Effector memory CD8-positive, alpha-beta T cell (primary cell): ENCODE measurements at places on chromosomes 2 and 18.

DNA sequence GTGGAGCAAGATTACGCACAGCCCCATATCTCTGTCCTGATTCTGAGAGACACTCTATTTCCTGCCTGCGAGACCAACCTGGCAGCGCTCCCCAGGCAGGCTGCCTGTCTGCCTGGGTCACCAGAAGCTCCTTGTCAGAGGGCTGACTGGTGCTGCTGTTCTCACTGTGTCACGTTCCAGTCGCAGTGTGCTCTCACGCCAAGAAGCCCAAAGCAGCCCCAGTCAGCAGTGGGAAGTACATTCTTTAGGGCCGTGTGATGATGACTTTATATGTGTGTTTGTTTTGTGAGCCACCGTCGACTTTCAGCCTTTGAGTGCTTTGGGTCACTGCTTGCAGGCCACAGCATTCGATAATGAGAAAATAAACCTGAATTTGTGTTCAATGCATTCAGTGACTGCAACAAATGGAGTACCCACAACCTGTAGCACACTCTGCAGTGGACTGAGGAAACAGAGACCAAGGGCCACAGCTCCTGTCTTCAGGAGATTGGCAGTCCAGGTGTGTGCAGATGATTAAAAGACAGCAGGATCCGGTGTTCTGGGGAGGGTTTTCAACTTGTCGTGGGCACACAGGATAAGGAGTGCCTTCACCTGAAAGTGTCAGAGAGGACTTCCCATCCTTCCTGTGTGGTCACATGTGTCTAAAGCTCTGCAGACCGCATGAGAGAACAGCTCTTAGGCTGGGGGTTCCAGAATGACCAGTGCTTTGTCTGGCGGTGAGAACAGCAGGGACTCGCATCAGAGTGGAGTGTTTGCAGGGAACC, 4.8 kb downstream of the TNFRSF11A start:
- peaks cover 84% of the 10 kb centered on the region for H3K27me3 ChIP-seq
- H3K36me3 ChIP-seq = peaks cover 9% of the 10 kb centered on the region
- peaks cover 20% of the 10 kb centered on the region for H3K4me1 ChIP-seq
- no peak for DNase-seq
- peak overlapping the region; percentile 27 for H3K4me3 ChIP-seq

DNA sequence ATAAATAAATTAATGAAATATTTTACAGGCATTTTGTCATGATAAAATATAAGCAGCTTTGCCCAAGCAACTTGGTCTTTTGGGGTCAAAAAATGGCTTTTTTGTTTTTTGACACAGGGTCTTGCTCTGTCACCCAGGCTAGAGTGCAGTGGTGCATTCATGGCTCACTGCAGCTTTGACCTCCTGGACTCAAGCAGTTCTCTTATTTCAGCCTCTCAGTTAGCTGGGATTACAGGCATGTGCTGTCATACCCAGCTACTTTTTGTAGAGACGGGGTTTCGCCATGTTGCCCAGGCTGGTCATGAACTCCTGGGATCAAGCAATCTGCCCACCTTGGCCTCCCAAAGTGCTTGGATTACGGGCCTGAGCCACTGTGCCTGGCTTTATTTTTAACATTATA, 51.0 kb downstream of the ABI2 start:
- no peaks in the 10 kb centered on the region for H3K27me3 ChIP-seq
- peaks cover 2% of the 10 kb centered on the region for H3K4me1 ChIP-seq
- no peak for DNase-seq
- H3K36me3 ChIP-seq = peaks cover 3% of the 10 kb centered on the region

GRCh38 chr18:6602365-6602764, 127.2 kb upstream of the ARHGAP28 start:
- no peaks in the 10 kb centered on the region for H3K4me1 ChIP-seq
- no peaks in the 10 kb centered on the region for H3K36me3 ChIP-seq
- no peak overlapping the region for H3K4me3 ChIP-seq
- H3K27ac ChIP-seq = no peak overlapping the region

- H3K27ac ChIP-seq = no peak overlapping the region
- no peak overlapping the region for H3K4me3 ChIP-seq
- no peak for DNase-seq
Observed at GRCh38 chr2:14902953-14903352, 270.4 kb downstream of the LRATD1 start.

DNA sequence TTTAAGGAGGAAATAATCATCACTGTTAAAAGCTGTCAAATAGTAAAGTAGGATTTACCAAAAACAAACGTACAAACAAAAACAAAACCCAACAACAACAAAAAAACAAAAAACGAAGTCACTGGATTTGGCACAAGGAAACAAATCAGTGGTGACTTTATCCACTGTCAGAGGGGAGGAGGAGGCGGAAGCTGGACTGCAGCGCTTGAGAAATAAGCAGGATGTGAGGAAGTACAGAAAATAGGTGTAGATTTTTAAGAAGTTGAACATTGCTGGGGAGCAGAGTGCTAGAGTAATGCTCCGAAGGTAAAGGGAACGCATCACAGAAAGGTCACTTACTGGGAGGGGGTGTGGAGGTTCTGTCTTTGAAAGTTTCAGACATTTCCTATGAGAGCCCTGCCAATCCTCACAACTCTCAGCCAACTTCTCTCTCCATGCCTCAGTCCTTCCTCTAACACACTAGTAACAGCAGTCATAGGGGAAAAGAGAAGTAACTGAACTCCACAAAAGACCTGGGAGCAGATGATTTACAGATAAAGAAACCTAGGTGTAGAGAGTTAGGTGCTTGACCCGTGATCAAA, 220.2 kb upstream of the SMAD7 start:
- DNase-seq = no peak
- peaks cover 22% of the 10 kb centered on the region for H3K4me1 ChIP-seq
- H3K4me3 ChIP-seq = no peak overlapping the region

DNA sequence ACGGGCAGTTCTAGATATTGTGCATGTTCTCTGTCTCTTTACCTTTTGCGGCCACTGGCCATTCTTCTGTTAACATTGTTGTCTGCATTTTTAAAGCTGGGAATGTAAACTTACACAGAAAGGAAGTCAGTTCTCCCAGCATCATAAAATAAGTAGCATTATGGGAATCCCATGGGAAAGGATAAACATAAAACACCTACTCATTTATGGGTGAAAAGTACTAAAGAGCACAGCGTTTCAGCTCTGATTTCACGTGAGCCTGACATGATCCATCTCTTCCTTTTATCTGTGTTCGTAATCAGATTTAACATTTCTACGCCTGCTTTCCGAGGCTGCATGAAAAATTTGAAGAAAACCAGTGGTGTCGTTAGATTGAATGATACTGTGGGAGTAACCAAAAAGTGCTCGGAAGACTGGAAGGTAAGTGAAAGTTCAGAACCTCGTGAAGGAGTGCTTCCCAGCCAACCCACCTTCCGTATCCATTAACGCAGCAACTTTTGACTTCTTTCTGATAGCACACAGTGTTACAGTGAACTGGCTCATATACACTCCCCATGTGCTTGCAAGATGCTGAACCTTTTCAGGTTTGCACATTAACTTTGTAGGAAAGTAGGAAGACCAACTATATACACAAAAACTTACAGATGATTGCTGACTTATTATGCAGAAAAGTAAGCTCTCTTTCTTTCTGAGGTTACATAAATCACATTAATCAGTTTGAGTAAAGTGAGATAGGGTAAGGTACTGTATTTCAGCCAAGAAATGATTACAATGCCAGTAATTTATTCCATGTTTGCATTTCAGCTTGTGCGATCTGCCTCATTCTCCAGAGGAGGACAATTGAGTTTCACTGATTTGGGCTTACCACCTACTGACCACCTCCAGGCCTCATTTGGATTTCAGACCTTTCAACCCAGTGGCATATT, 86.5 kb upstream of the TTC39C start:
- H3K4me3 ChIP-seq = no peak overlapping the region
- peaks cover 17% of the 10 kb centered on the region for H3K4me1 ChIP-seq
- no peaks in the 10 kb centered on the region for H3K27me3 ChIP-seq

DNA sequence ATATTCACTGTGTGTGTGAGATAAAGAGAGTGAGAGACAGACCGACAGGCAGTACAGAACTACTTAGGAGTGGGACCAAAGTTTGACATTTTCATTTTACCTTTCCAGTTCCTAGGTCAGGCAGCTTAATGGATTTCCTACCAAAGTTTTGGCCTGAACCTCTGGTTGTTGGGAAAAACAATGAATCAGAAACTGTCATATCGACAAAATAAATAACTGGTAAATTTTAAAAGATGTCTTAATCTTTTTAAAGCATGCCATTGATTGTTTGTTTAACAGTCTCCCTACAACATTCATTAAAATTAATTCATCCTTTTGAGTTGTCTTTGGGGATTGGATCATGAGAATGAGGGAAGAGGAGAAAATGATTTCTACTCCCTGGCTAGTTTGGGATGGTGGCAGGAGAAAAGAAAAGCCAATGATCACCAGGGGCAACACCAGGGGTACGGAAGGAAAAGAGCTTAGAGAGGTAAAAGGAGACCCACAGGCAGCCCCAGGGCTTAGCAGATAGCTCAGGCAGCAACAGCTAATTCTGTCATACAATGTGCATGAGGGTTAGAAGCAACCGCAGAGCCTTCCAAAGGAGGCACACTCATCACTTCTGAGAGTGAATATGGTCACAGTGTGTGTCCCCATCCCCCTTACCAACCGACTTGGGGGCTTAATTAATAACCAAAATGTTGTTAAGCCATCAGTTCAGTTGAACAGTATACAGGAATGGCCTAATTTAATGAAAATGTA, 98.5 kb downstream of the CCDC141 start:
- H3K27ac ChIP-seq = no peak overlapping the region
- H3K4me3 ChIP-seq = no peak overlapping the region
- H3K4me1 ChIP-seq = no peaks in the 10 kb centered on the region
- no peak for DNase-seq
- H3K27me3 ChIP-seq = no peaks in the 10 kb centered on the region

GRCh38 chr2:231713730-231714638, 5.7 kb downstream of the PTMA start:
- H3K4me1 ChIP-seq = peaks cover 39% of the 10 kb centered on the region
- no peaks in the 10 kb centered on the region for H3K27me3 ChIP-seq
- H3K4me3 ChIP-seq = peak overlapping the region; percentile 74
- peaks cover 69% of the 10 kb centered on the region for H3K36me3 ChIP-seq

GRCh38 chr2:194424683-194425209, 1232.3 kb upstream of the SLC39A10 start:
- no peaks in the 10 kb centered on the region for H3K4me1 ChIP-seq
- H3K27ac ChIP-seq = no peak overlapping the region
- no peaks in the 10 kb centered on the region for H3K27me3 ChIP-seq

- H3K4me1 ChIP-seq = no peaks in the 10 kb centered on the region
- no peaks in the 10 kb centered on the region for H3K36me3 ChIP-seq
- H3K27ac ChIP-seq = no peak overlapping the region
Observed at GRCh38 chr2:233003658-233004555, 9.1 kb downstream of the NGEF start.

GRCh38 chr2:204228169-204228886, 291.8 kb downstream of the ICOS start:
- DNase-seq = no peak
- H3K4me1 ChIP-seq = no peaks in the 10 kb centered on the region

DNA sequence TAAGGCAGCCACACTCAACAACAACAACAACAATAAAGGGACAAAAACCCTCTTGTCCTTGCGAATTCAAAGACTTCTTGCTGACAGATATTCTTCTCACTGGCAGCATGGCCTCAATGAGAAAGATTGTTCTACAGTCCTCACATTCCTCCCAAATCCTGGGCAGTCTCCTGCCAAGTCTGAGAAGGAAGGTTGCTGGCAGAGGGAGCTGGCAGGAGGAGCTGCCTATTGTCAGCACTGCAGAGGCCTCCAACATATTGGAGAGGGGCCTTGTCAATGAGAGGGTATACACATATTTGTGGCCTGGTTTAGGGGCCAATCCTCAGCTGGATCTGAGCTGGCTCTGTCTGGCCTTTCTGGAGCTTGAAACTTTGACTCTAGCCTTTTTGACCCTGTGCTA, 63.5 kb downstream of the LAMA3 start:
- H3K27me3 ChIP-seq = peaks cover 27% of the 10 kb centered on the region
- H3K27ac ChIP-seq = no peak overlapping the region
- DNase-seq = no peak
- H3K36me3 ChIP-seq = no peaks in the 10 kb centered on the region
- no peak overlapping the region for H3K4me3 ChIP-seq

GRCh38 chr2:70473101-70473722, 80.4 kb downstream of the TGFA start:
- no peaks in the 10 kb centered on the region for H3K27me3 ChIP-seq
- peaks cover 7% of the 10 kb centered on the region for H3K4me1 ChIP-seq

DNA sequence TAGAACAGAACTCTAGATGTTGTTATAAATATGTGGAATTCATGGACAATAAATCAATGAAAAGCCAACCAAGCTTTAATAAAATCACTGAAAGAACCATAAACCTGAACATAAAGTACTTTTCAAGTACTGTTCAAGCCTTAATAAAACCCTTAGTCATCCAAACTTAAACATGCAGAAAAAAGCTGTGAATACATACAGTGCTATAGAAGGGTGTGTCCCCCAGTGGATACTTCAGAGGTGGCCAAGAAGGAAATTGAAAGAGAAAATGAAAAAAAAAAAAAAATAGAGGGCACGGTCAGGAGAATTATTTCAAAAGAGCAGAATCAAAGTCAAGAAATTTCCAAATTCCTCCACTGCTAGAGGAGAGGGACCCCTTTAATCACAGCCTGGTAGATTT, 141.1 kb downstream of the SP100 start:
- H3K36me3 ChIP-seq = no peaks in the 10 kb centered on the region
- H3K27ac ChIP-seq = no peak overlapping the region
- peaks cover 8% of the 10 kb centered on the region for H3K4me1 ChIP-seq
- H3K4me3 ChIP-seq = no peak overlapping the region

DNA sequence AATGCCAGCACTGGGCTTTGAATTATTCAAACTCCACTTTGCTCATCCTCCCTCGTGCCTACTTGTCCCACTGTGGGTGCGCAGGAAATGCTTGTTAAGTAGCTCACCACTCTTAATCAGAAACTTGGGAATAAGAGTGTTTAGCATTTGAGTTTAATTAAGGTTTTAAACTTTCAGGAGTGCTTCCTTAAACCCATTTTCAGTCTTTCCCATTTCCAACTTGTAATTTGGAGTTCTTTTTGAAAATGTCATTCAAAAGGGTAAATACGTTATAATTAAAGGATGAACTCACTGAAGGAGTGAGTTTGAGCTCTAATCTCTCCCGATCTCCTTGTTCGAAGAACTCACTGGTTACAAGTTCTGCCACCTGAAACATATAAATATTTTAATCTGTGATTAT, 276.6 kb downstream of the AGPS start:
- H3K4me1 ChIP-seq = no peaks in the 10 kb centered on the region
- H3K36me3 ChIP-seq = no peaks in the 10 kb centered on the region
- no peak overlapping the region for H3K27ac ChIP-seq
- no peak overlapping the region for H3K4me3 ChIP-seq
